ENCODE measurements at places on chromosomes 16 and 17.

DNA sequence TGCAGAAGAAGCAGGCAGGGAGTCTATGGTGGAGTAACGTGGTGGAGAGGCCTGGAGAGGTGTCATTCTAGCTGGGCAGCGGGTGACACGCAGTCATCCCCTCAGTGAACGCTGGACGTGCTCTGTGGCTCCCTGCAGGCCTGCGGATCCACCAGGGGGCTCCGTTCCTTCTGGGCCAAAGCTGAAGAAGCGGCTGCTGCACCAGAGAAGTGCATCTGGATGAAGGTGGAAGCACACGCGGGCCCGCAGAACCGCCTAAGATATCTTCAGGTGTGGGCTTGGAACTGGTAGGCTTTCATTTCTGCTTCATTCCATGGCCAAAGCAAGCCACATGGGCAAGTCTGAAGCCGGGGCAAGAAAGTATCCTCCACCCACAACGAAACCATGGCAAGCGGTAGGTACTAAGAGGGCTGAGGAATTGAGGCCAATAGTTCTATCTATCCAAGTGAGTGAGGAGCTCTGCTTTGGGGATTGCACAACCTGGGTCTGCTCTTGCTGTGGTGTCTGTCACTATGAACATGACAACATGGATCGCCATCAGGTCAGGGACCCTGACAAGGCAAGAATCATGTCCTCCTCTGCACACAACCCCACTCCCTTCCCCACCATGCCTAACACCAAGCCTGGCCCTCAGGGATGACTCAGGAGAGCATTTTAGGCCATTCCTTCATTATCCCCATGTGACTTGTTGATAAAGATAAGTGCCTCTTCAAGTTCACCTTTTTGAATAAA is 78.9 kb upstream of the FBXO47 start:
- no peak for DNase-seq

GRCh38 chr16:11788914-11789313 is 8.1 kb downstream of the ZC3H7A start:
- no peak for DNase-seq

GRCh38 chr17:47288531-47289116 is 35.0 kb downstream of the ITGB3 start:
- DNase-seq = no peak

- no peak for DNase-seq
Observed at GRCh38 chr17:62975206-62975605, 9.2 kb downstream of the TANC2 start.

DNA sequence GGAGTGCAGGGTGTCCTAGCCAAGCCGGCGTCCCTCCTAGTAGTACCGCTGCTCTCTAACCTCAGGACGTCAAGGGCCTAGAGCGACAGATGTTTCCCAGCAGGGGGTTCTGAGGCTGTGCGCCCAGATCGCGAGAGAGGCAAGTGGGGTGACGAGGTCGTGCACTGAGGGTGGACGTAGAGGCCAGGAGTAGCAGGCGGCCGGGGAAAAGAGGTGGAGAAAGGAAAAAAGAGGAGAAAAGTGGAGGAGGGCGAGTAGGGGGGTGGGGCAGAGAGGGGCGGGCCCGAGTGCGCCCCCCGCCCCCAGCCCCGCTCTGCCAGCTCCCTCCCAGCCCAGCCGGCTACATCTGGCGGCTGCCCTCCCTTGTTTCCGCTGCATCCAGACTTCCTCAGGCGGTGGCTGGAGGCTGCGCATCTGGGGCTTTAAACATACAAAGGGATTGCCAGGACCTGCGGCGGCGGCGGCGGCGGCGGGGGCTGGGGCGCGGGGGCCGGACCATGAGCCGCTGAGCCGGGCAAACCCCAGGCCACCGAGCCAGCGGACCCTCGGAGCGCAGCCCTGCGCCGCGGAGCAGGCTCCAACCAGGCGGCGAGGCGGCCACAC is at the start of gene MMP2:
Gene MMP2 (plus strand): TSS at position 372 of the 603 bp plus-strand sequence. CDS start 282 bp downstream, outside the sequence.
- DNase-seq = no peak

- no peak for DNase-seq
Observed at GRCh38 chr17:40293363-40293762, 5.7 kb downstream of the CDC6 start.

DNA sequence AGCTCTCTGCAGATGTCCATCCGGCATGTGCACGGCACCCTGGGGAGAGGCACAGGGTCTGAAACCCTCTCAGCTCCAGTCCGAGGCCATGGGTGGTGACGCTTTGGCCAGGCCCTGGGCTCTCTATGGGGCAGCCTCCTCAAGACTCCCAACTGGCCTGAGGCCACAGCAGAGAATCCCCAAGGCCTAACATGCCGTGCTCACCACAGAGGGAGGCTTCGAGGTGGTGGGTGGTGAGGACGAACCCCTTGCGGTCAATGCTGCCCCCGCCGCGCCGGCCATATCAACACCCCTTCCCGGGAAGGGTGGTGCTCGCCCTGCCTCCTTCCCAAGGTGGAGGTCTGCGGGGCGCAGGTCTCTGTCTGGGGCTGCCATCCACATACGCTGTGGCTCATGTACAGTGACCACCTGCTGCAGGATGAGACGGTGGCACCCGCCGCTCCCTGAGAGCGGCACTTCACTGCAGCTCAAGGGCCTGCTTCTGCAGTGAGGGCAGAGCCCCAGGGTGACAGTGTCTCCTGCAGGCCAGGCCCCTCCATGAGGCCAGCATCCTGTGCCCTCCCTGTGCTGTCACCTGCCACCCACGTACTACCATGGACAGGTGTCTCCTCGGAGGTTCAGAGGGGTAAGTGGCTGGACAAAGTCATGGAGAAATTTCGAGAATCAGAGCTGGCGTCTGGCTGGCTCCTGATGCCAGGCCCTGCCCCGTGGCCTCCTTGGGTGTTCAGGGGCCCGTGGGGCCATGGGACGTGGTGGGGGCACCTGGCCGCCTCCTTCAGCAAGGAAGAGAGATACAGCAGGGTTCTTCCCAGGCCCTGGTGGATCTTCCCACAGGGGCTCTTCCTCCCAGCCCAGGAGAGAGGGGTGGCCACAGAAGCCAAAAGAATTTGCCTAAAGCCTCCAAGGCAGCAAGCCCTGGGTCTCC is 54.6 kb upstream of the ACSF3 start:
- no peak for DNase-seq

- DNase-seq = no peak
Observed at GRCh38 chr16:1509307-1510221, 16.4 kb downstream of the TELO2 start.

GRCh38 chr16:1174477-1175357 is 21.8 kb downstream of the CACNA1H start:
- no peak for DNase-seq

DNA sequence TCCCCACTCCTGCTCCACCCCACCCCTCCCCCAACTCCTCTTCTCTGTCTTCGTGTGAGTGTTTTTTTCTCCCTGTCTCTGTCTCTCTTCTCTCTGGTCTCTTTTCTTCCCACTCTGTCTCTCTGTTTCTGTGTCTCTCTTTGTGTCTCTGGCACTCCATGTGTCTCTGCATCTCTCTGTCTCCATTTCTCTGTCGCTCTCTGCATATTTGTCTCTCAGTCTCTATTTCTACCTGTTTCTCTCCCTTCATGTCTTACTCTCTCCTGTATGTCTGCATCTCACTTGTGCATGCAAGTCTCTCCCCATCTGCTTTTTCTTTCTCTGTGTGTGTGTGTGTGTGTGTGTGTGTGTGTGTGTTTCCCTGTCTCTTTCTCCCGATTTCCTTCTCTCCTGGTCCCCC is 68.2 kb downstream of the LYRM1 start:
- no peak for DNase-seq

Measured in GM13976 (cell line).